Large intestine (tissue), 12 donors: ENCODE measurements at places on chromosomes 7 and 10. TPM values are rescaled to one million over a fixed set of nuclear protein-coding genes. Genes with fewer than 3 reads are reported as not detected.

HOXA9 gene
- 0.33 TPM for polyA plus RNA-seq

CDK1 gene
- polyA plus RNA-seq, result 40.0 TPM

MYO1G gene
- polyA plus RNA-seq, result 2.2 TPM

PDE6C gene
- polyA plus RNA-seq, result 0.55 TPM

MSMB gene
- polyA plus RNA-seq, result 0.25 TPM

GPC2 gene
- polyA plus RNA-seq, result 3.9 TPM

GDF2 gene
- not detected for polyA plus RNA-seq

SPAG6 gene
- 0.19 TPM for polyA plus RNA-seq

ZNF853 gene
- 5.7 TPM for polyA plus RNA-seq

EVX1 gene
- polyA plus RNA-seq, result not detected

GRID1 gene
- 1.7 TPM for polyA plus RNA-seq

ANXA8 gene
- 18.2 TPM for polyA plus RNA-seq

PDAP1 gene
- 94.9 TPM for polyA plus RNA-seq

TRIM50 gene
- polyA plus RNA-seq, result 0.42 TPM

ADARB2 gene
- 0.52 TPM for polyA plus RNA-seq

GSDME gene
- 87.6 TPM for polyA plus RNA-seq

CRPPA gene
- polyA plus RNA-seq, result 1.8 TPM

DAGLB gene
- 15.3 TPM for polyA plus RNA-seq

UCN3 gene
- polyA plus RNA-seq, result 11.4 TPM

GLRX3 gene
- 66.0 TPM for polyA plus RNA-seq

LIPK gene
- not detected for polyA plus RNA-seq

NFKB2 gene
- polyA plus RNA-seq, result 22.7 TPM

WEE2 gene
- polyA plus RNA-seq, result 5.1 TPM
